Fibroblast of mammary gland (primary cell): ENCODE measurements at places on chromosomes 2 and 18.

- DNase-seq, result peak; percentile 99
Measured at GRCh38 chr2:152421521-152422370, 86.8 kb downstream of the FMNL2 start.

DNA sequence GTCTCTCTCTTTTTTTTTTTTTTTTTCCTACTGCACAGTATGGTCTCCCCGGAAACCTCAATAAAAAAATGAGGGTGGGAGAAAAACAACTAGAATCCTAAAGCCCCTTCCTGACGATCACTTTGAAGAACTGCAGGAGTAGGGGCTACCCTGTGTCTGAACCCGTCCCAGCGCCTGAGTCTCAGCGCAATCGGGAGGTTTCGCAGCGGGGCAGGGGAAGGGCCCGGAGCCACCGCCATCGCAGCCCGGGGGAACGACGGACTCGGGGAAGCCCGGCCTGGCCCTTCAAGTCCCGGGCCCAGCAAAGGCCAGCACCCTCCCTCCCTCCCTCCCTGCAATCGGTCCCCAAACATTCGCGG is 411 bp downstream of the NARS1 start:
- DNase-seq, result no peak

GRCh38 chr18:2889761-2890192 is 43.0 kb downstream of the EMILIN2 start:
- no peak for DNase-seq

GRCh38 chr2:202378662-202379358 is 2.7 kb downstream of the BMPR2 start:
- no peak for DNase-seq

GRCh38 chr18:13159579-13159978 is 59.0 kb upstream of the LDLRAD4 start:
- peak; percentile 74 for DNase-seq

GRCh38 chr2:119698246-119698645 is 19.2 kb downstream of the TMEM177 start:
- no peak for DNase-seq

- DNase-seq, result no peak
Measured at GRCh38 chr2:127641846-127642507, 4.0 kb upstream of the GPR17 start.

GRCh38 chr2:215791481-215791937 is 221.8 kb downstream of the MREG start:
- no peak for DNase-seq

GRCh38 chr2:44543773-44544725 is 182.3 kb downstream of the CAMKMT start:
- DNase-seq, result no peak

DNA sequence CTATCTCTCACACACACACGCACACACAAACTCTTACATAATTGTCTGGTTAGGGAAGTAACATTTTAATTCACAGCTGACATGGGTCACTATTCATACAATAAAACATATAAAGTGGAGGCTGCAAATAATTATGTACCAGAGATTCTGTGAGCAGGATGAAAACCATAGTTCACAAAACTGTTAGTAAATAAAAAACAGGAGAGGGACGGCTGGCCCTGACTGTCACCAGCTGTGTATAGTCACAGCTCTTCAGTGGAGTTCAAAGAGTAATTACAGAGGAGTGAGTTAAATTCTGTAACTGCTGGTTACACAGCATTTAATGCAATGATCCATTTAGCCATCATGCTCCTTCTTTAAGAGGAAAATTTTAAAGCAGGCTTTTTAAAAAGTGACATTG is 76.9 kb downstream of the NRXN1 start:
- DNase-seq, result no peak

DNA sequence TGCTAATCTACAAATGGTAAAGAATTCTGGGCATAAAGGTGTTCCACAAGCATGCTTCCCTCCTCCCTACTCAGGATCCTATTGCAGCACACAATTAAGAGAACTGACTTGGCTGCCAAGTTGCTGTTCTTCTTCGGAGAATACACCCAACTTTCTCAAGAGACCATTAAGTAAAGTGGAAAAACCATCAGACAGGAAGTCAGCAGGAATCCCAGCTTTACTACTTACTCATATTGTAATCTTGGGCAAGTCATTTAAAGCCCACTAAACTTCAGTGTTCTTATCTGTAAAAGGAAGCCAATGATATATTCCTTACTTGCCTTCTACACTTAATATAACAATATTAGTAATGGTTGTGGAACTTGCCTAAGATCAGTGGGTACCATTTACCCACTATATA is 37.8 kb downstream of the PSTPIP2 start:
- no peak for DNase-seq

GRCh38 chr2:9467687-9468086 is 6.7 kb upstream of the IAH1 start:
- no peak for DNase-seq

- no peak for DNase-seq
Measured at GRCh38 chr2:15941481-15941850, 1.1 kb downstream of the MYCN start.

DNA sequence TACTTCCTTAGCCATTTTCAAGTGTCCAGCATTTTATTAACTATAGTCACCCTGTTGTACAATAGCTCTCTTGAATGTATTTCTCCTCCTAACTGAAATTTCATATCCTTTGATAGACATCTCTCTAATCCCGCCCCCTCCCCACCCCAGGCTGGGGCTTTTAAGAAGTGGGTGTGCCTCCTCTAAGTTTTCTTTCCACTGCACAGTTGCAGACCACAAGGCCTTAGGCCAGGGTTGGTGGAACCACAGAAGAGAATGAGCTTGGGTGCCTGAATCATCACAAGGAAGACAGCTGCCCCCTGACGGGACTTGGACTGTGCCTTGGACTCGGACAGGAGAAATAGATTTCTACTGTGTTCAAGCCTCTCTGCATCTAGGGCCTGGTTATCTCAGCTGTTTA is 193.4 kb downstream of the HAUS1 start:
- no peak for DNase-seq

- peak; percentile 34 for DNase-seq
Measured at GRCh38 chr18:35749701-35750100, 168.2 kb downstream of the GALNT1 start.

- no peak for DNase-seq
Measured at GRCh38 chr2:226307487-226308322, 491.9 kb downstream of the IRS1 start.

DNA sequence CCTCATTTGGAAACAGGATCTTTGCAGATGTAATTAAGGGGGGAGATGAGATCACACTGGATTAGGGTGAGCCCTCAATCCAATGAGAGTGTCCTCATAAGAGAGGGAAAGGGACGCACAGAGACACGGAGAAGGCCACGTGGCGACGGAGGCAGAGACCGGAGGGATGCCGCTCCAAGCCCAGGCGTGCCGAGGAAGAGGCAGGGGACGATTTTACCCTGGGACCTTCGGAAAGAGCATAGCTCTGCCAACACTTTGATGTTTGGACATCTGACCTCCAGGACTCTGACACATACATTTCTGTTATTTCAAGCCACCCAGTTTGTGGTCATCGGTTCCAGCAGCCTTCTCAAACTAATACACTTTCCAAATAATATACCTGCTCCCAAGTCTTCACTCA is 84.4 kb upstream of the ZCCHC2 start:
- no peak for DNase-seq

- peak; percentile 99 for DNase-seq
Measured at GRCh38 chr2:18473241-18474181, 86.9 kb downstream of the RDH14 start.

DNA sequence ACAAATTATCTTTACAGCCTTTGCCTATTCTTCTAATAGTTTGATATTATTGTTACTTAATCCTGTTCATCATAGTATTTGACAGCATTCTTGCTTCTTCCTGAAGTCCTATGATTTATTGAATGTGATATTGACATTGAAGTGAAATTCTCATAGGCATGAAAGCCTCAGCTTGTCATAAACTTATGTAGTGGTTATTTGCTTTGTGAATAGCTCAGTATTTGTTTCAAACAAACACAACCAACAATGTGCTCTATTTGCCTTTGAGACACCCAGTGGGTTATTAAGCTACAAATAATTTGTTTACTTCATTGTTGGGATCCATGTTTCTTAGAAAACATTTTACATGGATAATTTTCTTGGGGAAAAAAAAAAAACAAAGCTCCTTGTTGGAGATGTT is 57.2 kb downstream of the TTC39C start:
- DNase-seq, result no peak

- DNase-seq, result peak; percentile 83
Measured at GRCh38 chr2:157480182-157480961, 36.5 kb upstream of the CYTIP start.

GRCh38 chr2:56133441-56133840 is 50.3 kb upstream of the CCDC85A start:
- no peak for DNase-seq

DNA sequence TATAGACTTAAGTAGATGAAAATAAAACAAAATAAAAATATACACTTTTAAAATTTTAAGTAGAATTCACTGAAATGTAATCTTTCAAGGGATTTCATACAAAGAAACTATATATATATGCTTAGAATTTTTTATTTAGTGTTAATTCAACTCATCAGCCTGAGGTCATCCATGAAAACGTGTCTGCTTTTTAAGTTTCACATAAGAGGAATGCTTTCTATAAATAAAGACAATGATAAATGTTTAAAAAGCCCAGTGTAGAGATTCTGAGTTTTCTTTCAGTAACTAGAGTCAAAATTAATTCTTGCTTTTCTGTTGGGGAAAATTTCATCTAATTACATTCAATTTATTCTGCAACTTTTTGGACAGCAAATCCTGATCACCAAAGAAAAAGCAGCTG is 213.3 kb downstream of the MBD5 start:
- DNase-seq, result no peak

DNA sequence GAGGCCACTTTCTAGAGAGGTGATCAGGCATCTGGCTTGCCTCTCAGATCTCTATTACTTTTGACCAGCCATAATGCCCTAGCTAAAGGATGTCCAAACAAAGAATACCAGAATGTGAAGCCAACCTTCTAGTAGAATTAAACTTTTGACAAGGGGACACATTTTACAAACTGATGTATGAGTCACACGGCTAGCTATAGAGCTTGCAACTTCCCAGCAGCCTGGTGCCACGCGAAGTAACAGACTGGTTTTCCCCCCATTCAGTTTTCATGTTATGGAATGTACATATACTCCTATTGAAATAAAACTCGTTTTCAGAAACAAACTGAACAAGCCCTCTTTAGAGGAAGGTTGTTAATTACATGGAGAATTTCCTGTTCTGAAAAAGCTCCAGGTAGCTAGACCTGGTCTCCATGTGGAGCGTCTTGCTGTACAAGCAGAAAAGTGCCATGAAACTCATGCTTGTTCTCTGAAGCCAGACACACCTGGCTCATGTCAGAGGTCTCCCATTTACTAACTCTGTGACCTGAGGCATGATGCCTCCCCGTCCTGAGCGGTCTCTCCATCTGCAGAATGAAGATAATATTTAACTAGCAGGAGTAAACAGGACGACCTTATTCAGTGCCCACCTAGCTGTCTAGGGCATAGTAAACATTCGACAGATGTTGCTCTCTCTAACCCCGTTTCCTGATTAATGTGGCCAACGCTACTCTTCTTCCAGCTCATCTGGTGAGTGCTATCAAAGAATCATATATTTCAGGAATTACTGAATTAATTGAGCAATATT is 81.5 kb upstream of the MAP3K20 start:
- no peak for DNase-seq

- no peak for DNase-seq
Measured at GRCh38 chr2:26002632-26003310, 20.5 kb upstream of the KIF3C start.

DNA sequence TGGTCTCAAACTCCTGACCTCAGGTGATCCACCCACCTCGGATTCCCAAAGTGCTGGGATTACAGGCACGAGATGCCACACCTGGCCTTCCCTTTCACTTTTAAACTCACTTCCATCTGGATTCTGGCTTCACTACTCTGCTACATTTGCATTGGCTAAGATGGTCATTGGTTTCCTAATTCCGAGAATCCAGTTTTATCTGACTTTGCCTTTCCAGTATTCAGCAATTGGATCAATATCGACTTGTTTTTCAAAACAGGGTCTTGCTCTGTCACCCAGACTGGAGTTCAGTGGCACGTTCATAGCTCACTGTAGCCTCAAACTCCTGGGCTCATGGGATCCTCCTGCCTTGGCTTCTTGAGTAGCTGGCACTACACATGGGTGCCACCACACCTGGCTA is 4.7 kb upstream of the CD302 start:
- no peak for DNase-seq

DNA sequence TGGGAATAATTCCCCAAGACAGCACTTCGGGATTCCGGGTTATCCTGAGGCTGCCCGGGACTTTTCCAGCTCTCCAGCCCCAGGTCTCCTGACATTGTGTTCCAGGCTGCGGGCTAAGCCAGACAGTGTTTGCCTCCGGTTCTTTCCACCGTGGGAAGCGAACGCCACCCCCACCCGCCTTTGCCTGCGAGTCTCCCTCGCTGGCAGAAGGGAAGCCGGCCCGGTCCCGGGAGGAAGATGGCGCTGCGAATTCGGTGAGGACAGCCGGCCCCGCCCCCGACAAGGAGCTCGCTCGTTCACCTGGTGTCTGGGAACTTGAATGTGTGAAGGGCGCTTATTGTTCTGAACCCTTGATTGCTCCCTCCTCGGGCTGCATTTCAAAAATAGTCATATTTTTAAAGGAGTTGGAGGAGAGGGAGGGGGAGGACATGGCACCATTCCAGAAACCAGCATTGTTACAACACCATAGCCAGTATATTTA is 2.9 kb downstream of the LRATD1 start:
- DNase-seq, result peak; percentile 67

DNA sequence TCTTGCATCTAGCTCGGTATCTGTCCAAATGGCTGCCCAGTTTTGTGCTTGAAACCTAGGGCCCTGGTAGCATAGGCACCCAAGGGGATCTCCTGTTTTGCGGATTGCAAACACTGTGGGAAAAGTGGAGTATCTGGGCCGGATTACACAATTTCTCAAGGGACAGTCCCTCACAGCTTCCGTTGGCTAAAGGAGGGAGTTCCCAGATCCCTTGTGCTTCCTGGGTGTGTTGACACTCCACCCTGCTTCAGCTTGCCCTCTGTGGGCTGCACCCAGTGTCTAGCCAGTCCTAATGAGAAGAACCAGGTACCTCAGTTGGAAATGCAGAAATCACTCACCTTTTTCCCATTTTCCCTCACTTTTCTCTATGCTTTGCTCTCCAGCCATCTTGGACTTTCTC is 35.5 kb downstream of the RPRM start:
- DNase-seq, result no peak

DNA sequence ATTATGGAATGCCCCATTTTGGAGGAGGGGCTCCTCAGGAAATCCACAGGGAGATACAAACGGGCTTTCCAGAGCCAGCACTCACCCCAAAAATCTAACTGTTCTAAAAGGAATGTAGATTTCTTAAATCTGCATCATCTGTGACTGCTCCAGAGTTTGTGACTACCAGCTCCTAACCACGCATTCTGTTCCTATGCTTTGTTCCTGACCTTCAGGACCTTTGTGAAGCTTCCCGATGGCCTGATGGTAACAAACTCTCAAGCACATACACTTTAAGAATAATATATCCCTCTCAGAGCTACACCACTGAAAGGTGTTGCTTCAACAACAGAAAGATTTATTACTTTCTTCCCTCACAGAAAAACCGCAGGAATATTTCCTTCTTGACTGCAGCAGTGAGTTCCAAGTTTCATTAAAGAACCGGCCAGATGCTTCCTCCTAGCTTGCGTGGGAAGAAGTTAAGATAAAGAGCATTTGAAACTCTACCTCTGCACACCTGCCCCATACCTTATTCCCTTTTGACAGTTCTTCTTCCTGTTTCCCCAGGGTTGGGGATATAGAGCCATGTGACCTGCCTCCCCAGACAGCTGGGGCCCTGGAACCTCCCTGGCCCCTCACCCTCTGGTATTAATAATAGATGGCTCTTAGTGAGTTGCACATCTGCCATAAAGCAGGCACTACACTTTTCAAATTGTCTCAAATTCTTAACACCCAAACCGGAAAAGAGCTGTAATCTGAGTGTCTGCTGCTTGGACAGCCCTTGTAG is 40.2 kb upstream of the EML4 start:
- DNase-seq, result peak; percentile 96
